GF-D8 (cell line): ENCODE measurements at places on chromosomes 6 and 20.

DNA sequence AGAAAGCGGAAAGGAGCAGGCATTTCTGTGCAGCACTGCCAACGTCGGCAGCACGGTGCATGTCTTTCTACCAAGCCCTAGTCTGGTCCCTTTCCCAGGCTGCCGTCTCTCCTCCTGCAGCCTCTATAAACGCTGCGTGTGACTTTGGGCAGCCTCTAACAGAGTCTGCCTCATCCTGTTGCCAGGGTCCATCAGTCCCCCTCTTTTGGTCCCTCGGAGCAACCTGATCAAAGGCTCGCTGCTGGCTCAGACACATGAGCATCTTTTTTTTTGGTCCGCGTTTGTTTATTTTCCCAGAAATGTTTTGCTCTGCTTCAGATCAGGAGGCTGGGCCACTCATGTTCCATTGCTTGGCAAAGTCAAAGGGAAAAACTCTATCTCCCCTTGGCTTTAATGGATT is 166.8 kb upstream of the CST7 start:
- DNase-seq: no peak

DNA sequence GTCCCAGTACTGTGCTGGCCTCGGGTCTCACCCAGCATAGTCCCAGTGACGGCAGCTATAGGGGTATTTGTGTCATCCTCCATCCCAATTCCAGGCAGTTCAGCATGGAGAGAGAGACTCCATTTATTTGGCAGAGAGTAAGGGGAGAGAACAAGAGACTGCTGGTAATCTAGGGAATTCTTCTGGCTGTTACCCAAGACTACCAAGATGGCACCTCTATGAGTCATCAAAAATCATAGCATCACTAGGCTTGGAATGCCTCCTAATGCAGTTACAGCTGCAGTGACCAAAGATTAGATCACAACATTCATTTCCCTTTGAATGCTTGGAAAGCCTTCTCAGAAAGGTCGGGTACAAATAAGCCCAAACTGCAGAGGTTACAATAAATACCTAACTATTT is 660.4 kb upstream of the FLRT3 start:
- DNase-seq: no peak

GRCh38 chr6:163984124-163984936 is 569.8 kb downstream of the QKI start:
- no peak for DNase-seq

DNA sequence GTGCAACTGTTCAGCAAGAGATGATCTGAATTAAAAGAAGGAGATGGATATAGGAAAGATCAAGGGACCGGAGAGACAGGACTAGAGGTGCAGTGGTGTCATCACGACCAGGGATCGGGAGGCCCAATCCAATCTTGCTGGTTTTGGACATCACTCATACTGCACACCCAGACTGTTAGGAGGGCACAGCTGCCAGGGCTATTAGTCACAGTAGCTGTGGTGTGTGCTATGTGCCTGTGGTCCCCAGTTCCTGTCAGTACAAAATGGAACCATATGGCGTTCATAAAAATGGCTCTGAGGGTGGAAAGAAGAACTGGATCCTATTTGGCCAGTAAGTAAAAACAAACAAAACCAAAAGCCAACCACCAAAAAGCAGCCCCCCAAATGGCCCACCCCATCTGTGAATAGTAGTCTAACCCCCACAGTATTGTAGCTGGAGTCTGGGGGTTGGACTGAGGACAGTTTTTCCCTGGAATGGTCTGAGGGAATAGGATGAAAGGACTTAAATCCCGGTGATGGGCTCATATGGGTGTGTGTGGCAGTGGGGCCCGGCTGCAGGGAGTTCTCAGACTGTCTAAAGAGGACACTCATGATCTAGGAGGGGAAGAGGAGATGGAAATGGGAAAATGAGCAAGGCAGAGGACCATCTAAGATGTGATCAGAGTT is 9.3 kb upstream of the NNAT start:
- no peak for DNase-seq

DNA sequence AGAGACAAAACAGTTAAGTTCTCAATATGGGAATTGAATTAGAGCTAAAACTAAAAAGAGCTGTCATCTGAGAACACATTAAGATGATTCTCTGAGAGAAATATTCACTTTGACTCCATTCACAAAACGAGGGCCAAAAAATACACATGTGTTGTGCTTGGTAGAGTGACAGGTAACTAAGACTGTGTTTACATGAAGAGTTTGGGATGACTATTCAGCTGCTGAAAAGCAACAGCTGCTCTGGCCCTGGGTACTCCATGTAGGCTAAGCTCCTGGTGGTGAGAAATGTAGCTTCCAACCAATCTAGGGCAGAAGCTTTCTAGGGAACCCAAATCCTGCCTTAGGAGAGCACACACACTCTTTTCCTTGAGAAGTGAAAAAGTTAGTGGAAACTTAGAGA is 184.5 kb downstream of the COL21A1 start:
- DNase-seq: no peak

DNA sequence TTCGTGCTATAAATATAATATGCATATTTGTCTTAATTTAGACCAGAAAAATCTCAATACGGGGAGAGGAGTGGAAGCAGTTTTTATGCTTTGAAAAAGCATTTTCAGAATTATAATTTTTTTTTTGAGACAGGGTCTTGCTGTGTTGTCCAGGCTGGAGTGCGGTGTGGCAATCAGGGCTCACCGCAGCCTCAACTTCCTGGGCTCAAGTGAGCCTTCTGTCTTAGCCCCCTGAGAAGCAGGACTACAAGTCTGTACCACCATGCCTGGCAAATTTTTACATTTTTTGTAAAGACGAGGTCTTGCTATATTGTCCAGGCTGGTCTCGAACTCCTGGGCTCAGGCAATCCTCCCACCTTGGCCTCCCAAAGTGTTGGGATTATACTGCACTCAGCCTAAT is 197.2 kb downstream of the FOXC1 start:
- DNase-seq: no peak

DNA sequence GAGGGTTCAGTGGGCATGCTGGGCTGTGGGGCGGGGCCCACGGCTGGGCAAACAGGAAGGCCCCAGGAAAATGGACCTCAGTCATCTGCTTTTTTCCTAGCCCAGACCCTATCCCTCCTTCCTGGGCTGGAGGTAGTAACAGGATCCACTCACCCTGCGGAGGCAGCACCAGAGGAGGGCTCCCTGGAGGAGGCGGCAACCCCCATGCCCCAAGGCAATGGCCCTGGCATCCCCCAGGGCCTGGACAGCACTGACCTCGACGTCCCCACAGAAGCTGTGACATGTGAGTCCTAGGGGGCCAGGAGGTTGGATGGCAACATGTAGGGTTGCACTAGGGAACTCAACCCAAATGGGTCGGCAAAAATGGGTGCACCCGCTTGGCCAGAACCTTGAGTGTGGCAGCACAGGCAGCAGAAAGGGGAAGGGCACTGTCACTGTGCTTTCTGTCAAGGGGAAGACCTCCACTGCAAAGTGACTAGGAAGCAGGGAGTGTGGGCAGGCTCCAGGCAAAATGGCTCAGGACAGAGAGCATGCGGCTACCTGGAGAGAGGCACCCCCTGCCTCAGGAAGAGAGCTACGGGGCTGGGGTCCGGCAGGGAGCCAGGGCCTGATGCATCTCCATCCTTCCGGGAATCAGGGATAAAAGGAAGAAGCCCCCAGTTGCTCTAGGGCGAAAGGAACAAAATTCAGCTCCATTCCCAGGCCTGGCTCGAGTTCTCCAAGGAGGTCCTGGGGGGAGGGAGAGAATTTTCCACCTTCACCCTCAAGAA is 7.9 kb downstream of the MDFI start:
- DNase-seq: no peak

DNA sequence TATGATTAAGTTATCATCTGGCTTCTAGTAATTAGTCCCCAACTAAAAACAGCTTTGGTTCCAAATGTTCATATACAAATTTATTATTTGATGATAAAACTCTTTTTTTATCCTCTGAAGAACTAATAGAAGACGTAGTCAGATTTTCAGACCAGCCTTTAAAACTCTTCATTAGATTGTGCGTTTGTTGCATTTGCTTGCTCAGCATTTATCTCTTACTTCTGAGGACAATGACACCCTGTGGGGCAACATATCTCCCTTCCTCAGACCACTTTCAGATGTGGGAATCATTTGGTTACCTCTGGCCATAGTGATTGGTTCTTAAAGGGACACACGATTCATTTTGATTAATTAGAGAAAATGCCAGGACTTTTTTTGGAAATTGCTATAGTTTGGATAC is 481.8 kb downstream of the HAO1 start:
- no peak for DNase-seq

GRCh38 chr20:57009775-57010174 is 256.7 kb downstream of the BMP7 start:
- no peak for DNase-seq

DNA sequence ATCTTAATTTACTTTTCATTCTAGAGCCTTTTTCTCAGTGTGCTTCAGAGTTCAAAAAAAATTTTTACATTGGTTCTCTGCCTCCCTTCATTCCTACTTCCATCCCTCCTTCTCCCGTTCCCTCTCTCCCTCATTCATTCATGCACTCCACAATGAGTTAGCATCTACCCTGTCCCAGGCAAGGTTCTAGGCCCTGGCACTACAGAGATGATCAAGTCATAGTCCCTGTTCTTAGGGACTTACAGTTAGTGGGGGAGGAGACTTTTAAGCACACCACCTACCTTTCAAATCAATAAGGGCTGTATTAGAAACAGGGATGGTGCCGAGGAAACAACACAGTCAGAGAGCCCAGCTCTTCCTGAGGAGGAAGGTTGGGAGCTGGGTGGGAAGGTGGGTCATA is 40.3 kb downstream of the MAP3K5 start:
- no peak for DNase-seq
